ENCODE measurements at places on chromosomes 2 and 18.
A peak's percentile ranks its signal among the peaks of the same experiment; 100 is the strongest.

- no peak for DNase-seq
Observed at GRCh38 chr18:32437100-32437834, 33.4 kb downstream of the GAREM1 start.

DNA sequence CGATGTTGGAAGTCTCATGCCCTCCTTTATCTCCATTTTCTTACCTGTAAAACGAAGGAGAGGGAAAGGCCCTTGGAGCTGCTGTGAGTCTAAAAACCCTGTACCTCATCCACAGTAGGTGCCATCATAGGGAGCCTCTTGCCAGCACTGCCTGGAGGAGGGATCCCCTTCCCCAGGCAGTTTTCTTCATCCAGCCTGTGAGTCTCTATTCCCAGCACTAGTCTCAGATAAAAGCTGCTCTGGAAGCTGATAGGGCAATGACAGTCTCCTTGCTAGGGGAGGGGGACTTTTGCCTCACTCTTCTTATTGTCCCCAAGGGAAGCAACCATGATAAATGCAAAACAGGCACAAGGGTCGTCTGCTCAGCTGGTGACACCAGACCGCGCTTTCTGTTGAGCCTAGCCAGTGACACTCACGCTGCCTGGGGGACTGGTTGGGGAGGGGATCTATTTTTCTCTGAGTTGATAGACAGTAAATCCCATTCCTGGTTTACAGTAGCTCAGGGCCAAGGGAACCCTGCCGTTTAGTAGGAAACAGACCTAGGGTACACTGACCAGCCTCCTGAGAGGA, 139.5 kb upstream of the NABP1 start:
- DNase-seq: no peak

- peak; percentile 65 for DNase-seq
Observed at GRCh38 chr2:72788756-72789155, 37.1 kb downstream of the EXOC6B start.

DNA sequence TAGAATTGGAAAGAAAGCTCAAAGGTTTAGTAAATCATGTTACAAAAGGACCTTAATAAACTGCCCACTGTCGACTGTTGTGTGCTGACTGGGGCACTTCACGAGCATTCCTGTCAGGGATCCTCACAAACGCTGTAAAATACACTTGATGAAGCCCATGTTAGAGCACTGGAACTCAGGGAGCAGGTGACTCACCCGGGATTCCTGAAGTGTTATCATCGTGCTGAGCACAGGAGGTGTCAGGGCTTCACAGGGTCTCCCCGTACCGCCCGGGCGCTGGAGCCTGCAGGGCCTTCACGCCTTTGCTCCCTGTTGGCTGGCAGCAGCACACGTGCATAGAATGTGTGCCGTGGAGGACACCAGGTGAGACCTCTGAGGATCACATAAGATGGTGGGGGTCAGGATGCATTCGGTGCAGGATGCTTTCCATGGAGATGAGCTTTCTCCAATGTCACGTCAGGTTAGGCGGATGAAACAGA, 187.3 kb downstream of the SNTG2 start:
- no peak for DNase-seq

DNA sequence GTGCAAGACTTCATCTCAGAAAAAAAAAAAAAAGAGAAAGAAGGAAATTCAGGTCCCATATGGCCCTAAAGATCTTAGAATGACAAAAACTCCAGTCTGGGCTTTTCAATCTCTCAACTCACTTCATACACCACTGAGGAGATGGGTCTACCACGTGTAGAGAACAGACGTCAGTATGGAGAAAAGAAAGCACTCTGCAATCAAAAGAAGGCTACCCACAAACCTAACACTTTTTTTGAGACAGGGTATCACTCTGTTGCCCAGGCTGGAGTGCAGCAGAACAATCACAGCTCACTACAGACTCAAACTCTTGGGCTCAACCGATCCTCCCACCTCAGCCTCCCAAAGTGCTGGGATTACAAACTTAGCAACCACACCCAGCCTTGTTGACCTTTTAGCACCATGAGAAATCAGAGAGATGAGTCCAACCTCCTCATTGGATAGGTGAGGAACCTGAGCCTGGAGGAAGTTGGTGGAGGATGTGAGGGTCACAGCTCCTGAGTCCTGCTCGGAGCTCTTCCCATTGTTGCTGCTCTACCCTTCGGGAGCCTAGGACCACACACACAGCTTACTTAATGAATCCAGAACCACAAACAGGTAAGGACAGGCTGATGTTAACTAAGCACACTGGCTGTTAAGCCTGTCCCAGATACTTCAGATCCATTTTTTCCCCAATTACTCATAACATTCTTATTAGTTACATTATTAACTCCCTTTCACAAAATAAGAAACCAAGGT, 23.7 kb downstream of the TBC1D8 start:
- no peak for DNase-seq

GRCh38 chr18:34718610-34719009, 8.5 kb downstream of the DTNA start:
- no peak for DNase-seq

GRCh38 chr2:37583402-37583801, 88.0 kb downstream of the CDC42EP3 start:
- no peak for DNase-seq

DNA sequence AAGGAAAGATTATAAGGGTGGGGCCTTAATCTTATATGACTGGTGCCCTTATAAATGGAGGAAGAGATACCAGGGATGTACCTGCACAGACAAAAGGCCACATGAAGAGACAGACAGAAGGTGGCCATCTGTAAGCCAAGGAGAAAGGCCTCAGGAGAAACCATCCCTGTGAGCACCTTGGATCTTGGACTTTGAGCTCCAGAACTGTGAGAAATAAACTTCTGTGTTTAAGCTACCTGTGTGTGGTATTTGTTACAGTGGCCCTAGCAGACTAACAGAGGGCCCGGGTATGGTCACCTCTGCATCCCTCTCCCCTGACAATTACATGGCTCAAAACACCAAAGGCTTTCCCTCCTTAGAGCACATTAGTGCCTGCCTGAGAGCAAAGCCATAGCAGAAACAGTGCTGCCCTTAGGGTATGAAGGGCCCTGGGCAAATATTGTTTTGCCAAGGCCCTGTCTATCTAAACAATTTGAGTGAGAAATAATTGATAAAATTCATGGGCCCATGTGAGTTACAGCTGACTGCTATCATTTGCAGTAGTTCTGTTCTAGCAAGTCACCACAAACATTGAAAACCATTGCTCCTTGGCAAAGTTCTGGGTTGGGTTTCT, 109.3 kb upstream of the MYCN start:
- no peak for DNase-seq

DNA sequence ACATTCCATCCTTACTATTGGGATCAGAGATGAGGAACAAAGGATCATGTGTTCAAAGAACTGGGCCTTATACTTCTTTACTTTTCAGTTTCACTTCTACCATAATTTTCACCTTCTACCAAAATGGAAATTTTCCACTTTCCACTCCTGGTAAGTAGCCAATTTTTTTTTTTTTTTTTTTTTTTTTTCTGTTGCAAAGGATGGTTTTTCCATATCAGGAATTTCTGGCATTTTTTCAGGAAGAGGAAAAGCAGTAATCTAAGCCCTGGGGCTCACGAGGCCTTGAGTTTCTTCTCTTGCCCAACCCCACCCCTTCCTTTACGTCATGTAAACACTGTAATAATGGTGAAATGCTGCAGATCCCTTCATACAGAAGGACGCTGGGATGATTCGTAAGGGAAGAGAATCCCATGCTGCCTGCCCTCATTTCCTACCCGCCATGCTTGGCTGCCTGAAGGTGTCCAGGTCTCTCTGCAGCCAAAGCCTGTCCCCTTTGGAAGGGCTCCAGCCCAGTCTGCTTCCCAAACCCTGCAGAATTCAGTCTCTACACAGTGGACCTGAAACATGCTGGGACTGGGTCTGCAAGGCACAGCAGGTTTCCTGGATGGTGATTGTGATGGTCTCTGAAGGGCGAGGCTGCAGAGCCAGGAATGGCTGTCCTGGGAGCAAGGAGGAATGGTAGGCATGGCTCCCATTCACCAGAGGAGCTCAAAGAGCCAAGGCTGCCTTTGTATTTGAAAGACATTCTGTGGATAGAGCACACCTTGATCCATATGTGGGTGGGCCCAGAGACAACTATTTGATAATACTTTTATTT, 57.0 kb downstream of the EFR3B start:
- no peak for DNase-seq

DNA sequence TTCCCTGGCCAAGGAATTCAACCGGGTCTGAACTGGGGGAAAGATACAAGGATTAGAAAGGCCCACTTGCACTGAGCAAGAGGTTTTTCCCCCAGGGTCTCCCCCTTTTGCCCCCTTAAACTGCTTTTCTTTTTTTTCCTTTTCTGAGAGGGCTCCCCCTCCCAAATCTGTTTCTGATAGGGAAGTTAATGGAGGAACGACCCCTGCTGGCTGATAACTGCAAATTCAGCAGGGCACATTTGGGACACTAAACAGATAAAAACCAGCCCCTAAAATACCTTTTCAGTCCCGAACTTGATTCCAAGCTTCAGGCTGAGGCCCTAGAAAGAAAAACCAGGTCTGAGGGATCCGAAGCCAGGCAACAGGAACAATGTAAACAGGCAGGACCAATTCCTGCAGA, 1012.4 kb upstream of the CRIM1 start:
- no peak for DNase-seq

GRCh38 chr2:49686291-49686690, 532.0 kb upstream of the FSHR start:
- no peak for DNase-seq

DNA sequence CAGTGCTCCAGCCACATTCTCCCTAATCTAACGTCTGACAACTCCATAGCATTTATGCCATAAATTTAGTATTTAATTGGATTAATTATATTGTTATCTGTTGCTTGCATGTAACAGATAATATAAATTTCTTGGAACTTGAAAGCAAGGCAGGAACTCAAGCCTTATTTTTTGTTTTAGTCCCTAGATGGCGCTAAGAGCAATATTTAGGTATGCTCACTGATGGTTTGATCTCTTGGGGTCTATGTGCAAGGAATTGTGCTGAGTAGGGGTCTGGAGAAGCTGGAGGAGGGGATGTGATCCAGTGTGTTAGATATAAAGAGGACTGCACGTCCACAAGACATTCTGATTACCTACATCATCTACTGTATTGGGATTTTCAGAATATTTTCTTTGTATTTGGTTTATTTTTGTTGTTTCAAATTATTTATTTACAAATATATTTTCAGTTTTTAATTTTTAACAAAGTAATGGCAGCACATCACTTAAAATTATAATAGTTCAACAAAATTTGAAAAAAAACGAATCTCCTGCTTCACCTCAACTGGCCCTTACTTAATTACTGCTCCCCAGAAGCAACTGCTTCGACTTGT, 32.8 kb downstream of the KATNAL2 start:
- DNase-seq: no peak

- no peak for DNase-seq
Observed at GRCh38 chr2:202700075-202700901, 65.5 kb downstream of the FAM117B start.

DNA sequence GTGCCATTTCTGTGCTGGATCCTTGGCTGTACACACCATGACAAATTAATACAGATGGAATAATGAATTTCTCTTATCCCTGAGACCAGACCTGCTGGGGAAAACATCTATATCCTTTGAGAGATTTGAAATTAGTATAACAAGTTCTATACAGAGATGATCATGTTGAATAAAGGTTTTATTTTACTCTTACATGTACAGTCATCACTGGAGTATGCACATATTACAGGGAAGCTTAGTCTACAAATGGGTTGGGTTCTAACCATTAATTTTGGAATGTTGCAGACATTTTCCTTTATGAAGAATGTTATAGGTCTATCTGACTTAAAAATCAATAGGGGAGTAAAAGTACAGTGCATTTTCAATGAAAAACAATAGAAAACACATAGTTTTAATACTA, 29.9 kb upstream of the MMADHC start:
- no peak for DNase-seq
